Dorsolateral prefrontal cortex (tissue), 122 donors: ENCODE measurements at places on chromosomes 4 and X.

DNA sequence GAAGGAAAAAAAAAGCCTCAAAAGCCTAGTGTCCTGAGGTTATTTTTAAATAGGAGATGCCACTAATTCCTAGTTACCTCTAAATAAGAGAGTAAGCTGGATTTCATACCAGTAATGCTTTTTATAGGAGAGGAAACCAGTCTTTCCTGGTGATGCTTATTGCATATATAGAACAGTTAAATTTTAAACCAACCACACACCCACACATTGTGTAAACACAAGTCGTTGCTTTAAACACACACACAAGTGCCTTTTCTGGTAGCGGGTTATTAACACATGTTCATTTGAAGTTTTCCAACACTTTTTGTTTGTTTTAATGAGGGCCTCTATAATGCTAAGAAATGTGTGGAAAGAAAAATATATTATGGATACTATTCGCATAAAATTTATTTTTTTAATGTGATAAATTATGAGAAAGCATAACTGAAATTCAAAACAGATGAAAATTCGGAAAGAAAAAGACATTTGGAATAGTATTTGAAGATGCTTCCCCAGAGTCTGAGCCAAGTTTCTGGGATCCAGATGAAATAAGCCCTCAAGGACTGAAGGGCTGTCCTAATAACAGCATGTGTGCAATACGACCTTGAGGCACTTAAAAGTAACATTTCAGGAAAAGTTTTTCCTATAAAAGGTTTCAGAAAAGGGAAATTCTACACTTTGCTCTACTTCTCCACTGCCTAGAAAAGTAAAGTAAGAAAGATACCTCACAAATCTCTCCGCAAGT is 2.0 kb downstream of the ANTXR2 start:
- DNase-seq, result no peak

GRCh38 chr4:15636818-15637217 is 18.3 kb downstream of the FBXL5 start:
- no peak for DNase-seq

DNA sequence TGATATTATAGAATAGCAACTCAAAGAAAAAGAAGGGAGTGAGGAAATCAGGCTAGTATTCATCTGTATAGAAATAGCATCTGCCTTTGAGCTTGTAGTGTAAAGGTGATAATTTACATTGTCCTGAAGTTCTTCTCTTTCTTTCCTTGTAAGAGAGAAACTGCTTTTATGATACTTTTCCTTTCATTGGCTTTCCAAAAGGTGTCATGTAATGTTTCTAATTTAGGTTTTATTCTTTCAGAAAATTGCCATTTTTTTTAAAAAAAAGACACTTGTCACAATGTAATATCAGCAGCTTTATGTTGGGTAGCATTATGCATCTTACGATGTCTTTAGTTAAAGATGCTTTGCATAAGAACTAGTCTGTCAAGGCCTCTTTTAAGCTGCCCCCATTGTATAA is 1153.8 kb upstream of the PCDH7 start:
- no peak for DNase-seq

DNA sequence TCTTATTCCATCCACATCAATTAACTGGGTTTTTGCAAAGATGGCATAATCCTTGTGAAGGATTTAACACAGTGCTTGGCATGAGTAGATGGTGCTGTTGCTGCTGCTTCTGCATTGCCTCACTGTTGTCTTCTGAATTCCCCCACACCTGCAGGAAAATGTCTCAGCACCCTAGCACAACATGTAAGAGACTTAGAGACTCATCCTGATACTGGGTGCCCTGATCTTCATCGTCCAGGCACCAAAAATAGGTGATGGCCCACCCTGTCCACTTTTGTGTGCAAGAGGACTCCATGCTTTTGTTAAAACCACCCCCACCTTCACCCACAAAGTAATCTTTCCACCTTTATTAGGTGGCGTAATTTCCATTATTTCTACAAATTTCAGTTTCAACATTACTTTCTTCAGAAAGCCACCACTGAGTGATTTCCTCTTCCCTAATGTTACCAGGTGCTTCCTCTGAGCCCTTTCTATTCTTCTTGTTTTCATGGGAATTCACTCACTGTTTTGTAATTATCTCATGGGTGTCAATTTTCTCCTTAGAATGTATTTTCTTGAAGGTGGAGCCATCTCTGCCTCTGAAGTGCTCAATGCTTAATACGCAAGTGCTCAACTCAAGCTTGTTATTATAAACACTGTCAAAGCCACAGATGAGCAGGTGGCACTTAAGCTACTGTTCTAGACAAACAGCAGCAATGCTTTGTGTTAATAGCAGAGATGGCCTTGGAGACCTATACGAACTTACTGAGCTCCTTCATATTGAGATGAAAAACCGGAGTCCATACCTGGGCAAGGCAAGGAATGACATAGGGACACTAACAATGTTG is 89.5 kb downstream of the HS3ST1 start:
- no peak for DNase-seq

DNA sequence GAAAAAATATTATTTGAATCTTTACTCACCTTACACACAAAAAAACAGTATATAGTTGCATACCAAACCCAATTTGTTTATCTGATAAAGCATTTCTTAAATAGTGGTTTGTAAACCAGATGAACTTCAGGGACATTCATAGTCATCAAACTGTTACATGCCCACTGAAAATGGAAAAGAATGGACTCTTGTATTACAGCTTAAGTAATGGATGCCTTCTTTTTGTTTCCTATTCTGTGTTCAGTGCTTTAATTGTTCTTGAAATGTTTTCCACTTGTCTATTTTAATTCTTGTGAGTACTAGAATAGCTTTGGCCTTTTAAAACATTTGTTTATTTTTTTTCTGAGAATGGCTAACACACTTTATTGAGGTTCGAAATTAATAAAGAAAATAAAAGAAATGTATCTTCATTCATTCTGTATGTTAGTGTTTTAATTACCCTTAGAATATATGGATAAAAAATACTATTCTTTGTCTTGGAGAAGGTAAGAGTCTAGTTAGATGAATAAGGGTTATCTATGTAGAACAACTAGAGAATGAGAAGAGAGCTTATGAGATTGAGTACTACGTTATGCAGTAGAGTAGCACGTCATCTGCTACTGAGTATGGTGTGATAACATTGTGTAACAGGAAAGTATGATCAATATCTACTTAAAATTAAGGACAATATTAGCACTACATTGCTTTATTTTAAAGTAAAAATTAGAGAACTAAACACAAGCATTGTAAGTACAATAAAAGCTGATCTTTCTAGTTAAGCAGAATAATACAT is 9.9 kb downstream of the CPEB2 start:
- DNase-seq, result no peak

DNA sequence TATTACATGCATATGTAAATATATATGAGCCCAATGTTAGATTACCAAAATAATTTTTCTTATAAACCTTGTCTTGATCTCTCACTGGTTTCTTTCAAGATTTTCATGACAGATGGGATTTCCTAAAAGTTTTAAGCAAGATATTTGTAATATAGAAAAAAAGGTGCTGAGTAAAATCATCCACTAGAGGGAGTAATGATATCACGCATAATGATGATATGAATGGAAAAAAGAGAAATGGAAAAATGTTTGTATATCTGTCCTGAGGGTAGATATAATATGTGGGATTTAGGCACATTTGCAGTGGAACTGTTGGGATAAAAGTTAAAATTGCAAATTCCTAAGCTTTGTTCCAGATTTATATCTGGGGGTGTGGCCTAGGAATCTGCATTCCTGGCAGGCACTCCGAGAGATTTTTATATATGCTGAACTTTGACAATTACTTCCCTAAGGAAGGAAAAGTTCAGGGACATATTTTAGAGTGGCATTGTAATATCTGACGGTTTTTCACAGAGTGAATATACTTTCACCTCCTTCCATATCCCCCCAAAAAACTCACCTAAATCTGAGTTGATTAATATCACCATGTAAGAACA is 60.5 kb downstream of the TMA16 start:
- DNase-seq, result no peak

GRCh38 chrX:154720067-154720466 is 30.8 kb downstream of the GAB3 start:
- DNase-seq, result no peak

GRCh38 chrX:15998350-15998749 is 125.0 kb upstream of the GRPR start:
- DNase-seq, result no peak

DNA sequence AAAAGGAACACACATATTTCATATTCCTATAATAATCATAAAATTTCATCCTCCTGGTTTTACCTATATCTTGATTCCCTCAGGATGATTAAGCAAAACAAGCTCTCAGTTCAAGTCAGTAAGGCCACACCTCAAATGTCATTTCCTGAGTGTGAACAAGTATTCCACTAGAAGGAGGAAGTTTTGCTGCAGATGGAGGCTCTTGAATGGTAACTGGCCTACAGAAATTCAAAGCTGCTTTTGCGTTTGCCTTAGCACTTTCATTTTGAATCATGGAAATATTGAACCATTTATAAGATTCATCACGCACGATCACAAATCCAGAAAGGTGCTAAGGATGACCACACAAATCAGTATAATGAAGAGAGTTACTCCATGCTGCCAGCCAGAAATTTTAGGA is 254.4 kb upstream of the CXXC4 start:
- no peak for DNase-seq

- no peak for DNase-seq
Observed at GRCh38 chrX:98627645-98628044, 1743.9 kb downstream of the RPA4 start.

DNA sequence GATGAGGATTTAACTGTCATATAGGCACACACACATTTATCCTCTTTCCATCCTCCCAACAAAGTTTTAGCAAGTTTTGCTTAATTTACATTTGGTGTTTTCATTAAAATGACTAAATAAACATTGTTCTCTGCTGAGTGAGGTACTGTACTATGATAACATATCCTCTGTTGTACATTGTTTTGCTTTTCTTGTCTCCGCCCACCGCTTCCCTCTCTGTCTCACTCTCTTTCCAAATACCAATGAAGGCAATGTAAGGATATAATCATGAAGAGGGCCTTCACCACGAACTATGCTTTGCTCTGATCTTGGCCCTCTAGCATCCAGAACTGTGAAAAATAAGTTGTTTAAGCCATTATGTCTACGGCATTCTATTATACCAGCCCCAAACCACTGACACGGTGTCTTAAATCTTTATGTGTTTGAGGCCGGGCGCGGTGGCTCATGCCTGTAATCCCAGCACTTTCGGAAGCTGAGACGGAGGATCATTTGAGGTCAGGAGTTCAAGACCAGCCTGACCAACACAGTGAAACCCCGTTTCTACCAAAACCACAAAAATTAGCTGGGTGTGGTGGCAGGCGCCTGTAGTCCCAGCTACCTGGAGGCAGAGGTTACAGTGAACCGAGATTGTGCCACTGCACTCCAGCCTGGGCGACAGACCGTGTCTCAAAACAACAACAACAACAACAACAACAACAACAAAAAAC is 65.3 kb downstream of the HPRT1 start:
- no peak for DNase-seq

DNA sequence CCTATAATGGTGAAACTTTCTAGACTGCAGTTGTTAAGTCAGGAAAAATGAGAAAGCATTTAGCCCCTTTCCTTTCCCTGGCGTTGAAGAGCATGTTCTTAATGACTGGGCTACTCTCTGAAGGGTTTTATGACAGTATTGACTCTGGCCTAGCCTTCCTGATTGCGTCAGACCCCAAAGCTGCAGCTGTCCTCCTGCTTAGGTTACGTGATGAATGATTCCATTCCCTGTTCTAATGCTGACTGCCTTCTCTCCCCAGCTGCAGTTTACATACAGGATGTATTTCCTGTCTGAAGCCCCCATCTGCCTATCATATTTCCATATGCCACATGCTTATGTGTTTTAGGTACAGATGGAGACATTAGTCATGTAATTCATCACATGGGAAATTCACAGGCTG is 105.8 kb upstream of the EGFL6 start:
- DNase-seq, result no peak

DNA sequence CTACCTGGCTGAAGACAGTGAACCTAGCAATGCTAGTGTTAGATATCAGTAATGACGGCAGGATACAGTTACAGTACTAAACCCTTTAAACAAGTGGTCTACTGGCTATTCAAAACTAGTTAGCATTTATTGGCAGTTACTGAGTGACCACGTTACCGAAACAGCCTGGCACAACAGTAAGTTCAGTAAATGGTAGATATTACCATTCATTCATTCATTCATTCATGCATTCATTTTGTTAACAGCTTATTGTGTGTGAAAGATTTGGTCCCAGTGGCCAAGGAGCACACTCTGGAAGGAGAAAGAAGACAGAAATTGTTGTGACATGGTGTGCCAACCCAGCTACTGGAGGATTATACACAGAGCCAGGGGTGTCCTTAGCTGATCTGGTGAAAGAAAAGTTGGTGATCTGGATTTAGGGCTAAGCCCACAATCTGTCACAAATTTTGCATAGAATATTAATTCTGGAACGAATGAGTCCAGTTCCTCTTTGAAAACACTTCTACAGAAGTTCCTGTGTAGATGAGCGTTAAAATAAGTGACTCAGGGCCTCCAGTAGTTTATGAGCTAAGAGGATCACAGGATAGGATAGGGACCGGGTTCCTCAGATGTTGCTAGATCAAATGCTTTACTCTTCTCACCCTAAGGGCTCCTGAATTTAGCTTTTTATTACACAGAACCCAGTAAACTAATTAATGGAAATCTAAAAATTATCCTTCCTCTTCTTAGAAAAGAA is 179.1 kb downstream of the CBR4 start:
- DNase-seq, result no peak

DNA sequence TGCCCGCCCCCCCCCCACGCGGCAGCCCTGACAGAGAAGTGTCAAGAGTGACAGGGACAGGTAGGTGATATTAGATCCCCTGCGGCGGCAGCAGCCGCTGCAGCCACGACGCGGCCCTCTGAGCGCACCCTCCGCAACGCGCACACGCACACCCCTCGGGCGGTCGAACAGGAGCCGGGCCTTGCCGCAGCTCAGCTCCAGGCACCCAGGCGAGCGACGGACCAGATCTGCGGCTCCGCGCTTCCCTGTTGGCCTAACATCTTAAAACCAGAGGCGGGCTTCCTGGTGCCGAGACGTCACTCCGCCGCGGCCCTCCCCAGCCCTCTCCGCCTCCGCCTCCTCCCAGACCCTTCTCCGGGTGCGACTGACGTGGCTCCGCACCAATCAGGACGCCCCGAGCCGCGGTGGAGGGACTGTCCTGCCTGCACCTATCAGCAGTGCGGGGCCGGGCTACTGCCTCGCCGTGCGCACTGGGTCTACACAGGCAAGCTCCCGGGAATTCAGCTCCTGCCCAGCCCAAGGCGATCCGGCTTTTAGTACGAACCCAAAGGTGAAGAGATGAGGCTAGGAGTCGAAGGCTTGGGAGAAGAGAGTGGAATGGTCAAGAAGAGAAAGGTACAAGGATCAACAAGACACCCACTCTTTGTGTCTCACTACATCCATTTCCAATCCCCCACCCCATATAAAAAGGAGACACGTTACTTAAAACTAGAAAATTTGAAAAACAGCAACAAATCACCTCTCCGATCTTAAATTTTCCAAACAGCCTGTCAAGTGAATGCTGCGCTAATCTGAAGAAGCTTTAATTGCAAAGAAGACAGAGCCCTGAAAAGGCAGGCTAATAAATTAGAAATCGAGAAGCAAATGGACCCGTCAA is at the start of gene PITX2:
Gene PITX2, minus strand, starts transcription at position 237 of the 877 bp plus-strand sequence. CDS start 617 bp downstream, outside the sequence.
- DNase-seq, result no peak

- no peak for DNase-seq
Observed at GRCh38 chr4:114495471-114495928, 103.1 kb upstream of the UGT8 start.
